Muscle of leg (tissue), 16 donors: ENCODE measurements at places on chromosomes 7 and 10. TPM values are rescaled to one million over a fixed set of nuclear protein-coding genes. Genes with fewer than 3 reads are reported as not detected.

Gene UCN3
- total RNA-seq = not detected

Gene FEZF1
- total RNA-seq = not detected

Gene NKX2-3
- 0.62 TPM for total RNA-seq

Gene EEPD1
- 10.8 TPM for total RNA-seq

Gene TMEM196
- total RNA-seq = 0.04 TPM
